Osteoblast (primary cell): ENCODE measurements at places on chromosomes 4 and X. TPM values are rescaled to one million over a fixed set of nuclear protein-coding genes. Genes with fewer than 3 reads are reported as not detected.

The UGT2B28 gene
- total RNA-seq: not detected in 2 replicates

The NPY1R gene
- under 0.01 TPM in 2 replicates for total RNA-seq

The MAGEB4 gene
- not detected in 2 replicates for total RNA-seq

The TCEAL7 gene
- 6.5 and 10.0 TPM in 2 replicates for total RNA-seq

The TMPRSS11D gene
- total RNA-seq: not detected in 2 replicates

The LRIT3 gene
- under 0.01 and 0.29 TPM in 2 replicates for total RNA-seq

The MTTP gene
- 0.29 TPM in 1 of 2 replicates, not detected in the other for total RNA-seq

The WAS gene
- total RNA-seq: 0.36 TPM in 1 of 2 replicates, not detected in the other

The REPS2 gene
- total RNA-seq: 0.59 and 0.72 TPM in 2 replicates

The PDE5A gene
- total RNA-seq: 140 and 157 TPM in 2 replicates

The FAM9C gene
- under 0.01 TPM in 1 of 2 replicates, not detected in the other for total RNA-seq

The SPANXA2 gene
- 0.29 TPM in 1 of 2 replicates, not detected in the other for total RNA-seq

The ADH4 gene
- not detected in 2 replicates for total RNA-seq

The GPR173 gene
- total RNA-seq: 1.8 and 2.2 TPM in 2 replicates

The ATP2B3 gene
- under 0.01 TPM in 1 of 2 replicates, not detected in the other for total RNA-seq

The HSFX4 gene
- total RNA-seq: not detected in 2 replicates

The TMPRSS11F gene
- not detected in 2 replicates for total RNA-seq
